ENCODE measurements at places on chromosomes 11 and 22.

DNA sequence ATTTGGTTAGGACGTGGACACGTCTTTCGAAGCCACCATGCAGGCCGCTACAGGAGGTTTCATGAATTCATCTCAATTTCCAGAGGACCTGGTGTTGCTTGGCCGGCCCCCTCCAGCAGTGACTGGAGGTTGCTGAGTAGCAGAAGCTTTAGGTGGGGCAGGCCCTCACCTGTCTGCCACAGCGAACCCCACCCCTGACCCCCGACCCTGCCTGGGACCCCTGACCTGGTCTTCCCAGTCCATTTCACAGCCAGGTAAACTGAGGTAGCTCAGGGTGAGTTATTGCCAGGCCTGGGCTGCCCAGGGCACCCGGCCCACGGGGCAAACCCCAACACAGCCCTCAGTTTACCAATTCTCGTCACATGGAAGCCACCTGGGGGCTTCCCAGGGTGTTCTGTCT lies 39.1 kb upstream of the SMIM38 start:
- DNase-seq, result no peak

- DNase-seq, result no peak
Observed at GRCh38 chr11:115942011-115942410, 437.8 kb upstream of the CADM1 start.

GRCh38 chr11:69647390-69647748 lies 6.4 kb downstream of the CCND1 start:
- DNase-seq, result no peak

DNA sequence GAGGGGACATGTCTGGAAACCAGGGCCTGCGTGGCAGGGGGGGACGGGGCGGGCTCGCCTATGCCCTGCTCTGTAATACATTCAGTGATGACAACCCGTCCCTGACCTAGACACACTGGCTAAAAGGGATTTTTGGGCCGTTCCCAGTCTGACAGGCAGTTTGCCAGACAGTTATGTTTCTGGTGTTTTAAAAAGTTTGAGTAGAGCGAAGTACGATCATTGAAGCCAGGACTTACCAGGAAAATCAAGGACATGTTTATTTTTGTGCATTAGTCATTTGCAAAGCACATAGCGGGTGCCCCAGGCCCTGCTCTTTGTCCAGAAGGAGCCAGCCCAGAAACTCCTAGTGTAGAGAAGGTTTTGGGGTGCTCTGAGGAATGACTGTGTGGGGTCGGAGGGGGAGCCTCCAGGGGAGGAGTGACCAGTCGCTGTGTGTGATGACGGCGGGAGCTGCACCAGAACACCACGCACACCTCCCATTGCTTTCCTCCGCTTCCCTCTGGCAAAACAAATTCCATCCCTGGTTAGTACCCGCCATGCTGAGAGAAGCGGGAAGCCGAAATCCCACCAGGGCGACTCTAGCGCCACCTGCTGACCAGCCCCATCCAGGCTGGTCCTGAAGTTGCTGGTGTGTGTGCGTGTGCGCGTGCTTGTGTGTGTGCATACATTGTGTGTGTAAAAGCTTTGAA lies 50.8 kb downstream of the FBLN1 start:
- DNase-seq, result peak; percentile 46

- peak; percentile 71 for DNase-seq
Observed at GRCh38 chr22:22111267-22111751, 128.7 kb upstream of the TOP3B start.

- DNase-seq, result peak; percentile 51
Observed at GRCh38 chr11:108733479-108734116, 68.7 kb downstream of the DDX10 start.

Measured in non-pigmented ciliary epithelial cell (primary cell).